Thoracic aorta (tissue), 2 donors: ENCODE measurements at places on chromosomes 1 and 21.

GRCh38 chr21:22191581-22191980, 1193.4 kb downstream of the NCAM2 start:
- no peak for DNase-seq

DNA sequence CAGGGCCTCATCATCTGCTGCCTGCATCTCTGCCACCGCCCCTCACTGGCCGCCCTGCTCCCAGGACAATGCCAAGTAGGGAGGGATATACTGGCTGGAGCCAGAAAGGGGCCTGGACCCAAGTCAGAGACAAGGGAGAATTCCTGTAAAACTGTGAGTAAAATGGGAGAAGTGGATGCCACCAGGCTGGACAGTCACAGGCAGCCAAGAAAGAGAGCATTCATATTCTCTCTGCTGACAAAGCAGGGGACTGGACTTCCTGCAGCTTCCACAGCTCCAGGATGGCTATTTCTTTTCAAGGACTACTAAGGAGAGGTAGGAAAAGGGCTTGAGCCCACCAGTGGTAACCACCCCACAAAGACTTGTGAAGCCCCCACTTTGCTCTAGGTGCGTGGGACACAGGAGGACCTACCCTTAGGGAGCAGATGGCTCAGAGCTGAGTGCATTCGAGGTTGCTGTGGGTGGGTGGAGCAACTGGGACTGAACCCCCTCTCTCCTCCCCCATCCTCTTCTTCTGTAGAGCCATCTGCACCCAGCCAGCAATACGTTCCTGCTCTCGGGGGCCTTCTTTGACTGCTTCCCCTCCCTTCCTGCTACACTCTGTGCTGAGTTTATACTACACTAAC, 57.5 kb downstream of the GLIS1 start:
- no peak for DNase-seq

DNA sequence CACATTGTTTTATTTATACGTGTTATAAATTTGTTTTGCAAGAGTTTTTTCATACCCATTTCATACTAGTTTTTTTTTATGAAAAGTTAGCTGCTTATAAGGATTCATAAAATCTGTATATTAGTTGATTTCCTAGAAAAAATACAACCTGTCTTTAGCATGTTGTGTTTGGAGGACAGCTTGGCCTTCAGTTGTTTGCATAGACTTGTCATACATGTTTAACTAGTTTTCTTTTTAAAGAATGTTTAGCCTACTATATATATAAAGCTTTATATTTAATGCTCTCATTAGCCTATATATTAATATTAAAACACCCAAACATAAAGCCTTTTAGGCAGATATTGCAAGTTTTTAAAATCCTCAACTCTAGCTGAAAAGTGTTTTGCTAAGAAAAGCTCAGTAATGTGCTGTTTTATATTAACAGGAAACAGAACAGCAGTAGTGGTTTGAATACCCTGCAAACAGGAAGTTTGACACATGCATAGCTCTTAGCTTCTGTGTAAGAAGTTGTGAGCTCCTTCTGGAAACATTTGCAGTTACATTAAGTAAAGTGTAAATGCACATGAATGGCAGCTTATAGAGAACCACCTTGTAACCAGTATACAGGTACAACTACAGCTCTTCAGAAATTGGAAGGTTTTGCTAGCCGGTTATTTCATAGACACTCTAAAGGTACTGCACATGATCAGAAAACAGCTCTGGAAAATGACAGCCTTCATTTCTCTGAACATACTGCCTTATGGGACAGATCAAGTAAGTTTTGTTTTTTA, at the start of gene PRKACB:
Gene PRKACB, plus strand, starts transcription at position 476 of the 770 bp plus-strand sequence. Its CDS starts 91 bp downstream, at position 567.
- DNase-seq: no peak

DNA sequence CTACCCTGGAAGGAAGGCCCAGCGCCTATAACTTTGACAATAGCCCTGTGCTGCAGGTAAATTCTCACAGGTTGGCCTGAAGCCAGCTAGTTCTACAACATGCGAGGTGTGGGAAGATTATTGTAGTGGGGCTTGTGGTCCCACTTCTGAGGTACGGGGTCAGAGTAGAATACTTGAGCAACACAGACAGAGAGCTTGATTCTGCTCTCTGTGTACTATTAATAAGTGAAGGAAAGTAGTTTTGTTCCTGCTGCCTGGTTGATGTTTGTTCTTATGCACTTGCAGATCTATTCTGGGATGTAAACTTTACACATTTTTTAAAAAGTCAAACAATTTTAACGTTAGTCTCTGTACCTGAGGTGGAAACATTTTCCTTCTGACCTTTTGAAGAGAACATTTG, 80.4 kb downstream of the LAMC1 start:
- no peak for DNase-seq

GRCh38 chr21:43805275-43805800, 16.0 kb downstream of the RRP1 start:
- DNase-seq: no peak

DNA sequence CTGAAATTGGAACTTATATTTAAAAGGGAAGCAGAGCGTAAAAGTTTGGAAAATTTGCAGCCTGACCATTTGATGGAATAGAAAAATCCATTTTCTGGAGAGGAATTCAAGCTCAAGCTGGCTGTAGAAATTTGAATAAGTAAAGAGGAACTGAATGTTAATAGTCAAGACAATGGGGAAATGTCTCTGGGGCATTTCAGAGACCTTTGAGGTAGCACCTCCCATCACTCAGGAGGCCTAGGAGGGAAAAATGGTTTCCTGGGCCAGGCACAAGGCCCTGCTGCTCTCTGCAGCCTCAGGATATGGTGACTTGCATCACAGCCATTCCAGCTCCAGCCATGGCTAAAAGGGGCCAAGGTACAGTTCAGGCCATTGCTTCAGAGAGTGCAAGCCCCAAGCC, 17.6 kb upstream of the TSHB start:
- DNase-seq: no peak

DNA sequence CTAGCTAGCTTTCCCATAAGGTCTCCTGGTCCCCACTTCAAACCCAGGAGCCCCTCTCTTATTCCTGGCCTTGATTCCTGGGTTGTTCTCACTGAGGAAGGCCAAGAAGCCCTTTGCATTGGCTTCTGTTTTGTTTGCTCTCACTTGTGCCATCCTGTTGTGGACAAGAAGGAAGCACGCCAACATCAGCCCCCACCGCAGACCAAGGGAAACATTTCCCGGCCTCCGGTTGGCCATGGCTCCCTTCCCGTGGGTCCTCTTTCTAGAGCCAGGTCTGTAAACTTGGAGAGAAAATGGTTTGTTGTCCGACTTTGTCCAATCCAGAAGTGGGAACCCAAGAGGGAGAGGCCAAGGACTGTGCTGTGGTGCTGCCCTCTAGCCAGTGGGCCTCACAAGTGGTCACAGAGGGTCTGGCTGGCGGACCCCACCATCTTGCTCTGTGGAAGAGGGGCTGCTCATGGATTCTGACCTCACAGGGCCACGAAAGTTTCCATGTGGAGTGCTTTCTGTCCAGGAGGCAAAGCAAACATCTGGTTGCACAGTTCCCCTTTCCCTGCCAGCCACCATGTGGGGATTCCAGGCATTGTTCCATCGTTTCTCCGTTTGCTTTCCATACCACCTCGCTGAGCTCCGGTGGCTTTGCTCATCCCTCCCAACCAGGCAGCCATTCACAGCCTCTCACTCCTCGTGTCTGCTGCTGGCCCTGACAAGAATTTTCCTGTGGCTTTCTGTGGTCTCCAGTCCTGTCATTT, 18.9 kb upstream of the TENT5C start:
- DNase-seq: no peak

GRCh38 chr1:36622741-36623648, 140.3 kb upstream of the CSF3R start:
- DNase-seq: no peak

GRCh38 chr21:26918323-26919079, 48.4 kb downstream of the ADAMTS5 start:
- DNase-seq: no peak

DNA sequence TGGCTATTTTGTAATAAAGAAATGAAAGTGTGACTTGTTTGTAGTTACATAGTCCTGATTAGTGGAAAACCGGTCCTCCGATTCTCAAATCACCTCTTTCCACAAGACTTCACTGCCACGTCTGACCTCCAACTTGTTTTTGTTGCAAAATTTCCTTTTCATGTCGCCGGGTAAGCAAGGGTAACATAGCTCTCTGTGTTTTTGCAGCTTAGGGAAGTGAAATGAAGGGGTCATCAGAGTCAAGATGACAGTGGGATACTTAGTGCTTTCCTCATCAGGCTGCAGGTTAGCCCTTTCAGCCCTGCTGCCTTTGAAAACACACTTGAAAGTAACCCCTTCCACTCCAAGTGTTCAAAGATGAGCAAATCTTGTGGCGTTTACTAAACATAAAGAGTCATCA, 217.9 kb downstream of the USP25 start:
- DNase-seq: no peak

DNA sequence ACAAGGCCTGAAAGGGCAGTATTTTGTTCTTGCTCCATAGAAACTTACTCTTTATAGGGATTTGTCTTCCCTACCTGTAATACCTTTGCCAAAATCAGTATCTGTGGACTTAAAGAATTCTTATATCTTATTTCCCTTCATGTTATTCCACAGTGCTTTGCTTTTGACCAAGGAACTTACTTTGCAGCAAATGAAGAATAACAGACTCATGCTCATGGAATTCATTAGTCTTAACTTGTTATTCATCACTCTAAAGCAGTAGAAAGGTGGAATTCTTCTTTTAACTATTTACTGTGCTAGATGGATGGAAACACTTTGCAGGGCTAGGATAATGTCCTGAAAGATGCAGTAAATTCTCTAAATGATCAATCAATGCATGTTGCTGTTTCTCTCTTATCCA, 45.9 kb downstream of the DUSP10 start:
- DNase-seq: no peak

- no peak for DNase-seq
These were observed 70.3 kb downstream of the ABCA4 start for GRCh38 chr1:94050675-94051074.

DNA sequence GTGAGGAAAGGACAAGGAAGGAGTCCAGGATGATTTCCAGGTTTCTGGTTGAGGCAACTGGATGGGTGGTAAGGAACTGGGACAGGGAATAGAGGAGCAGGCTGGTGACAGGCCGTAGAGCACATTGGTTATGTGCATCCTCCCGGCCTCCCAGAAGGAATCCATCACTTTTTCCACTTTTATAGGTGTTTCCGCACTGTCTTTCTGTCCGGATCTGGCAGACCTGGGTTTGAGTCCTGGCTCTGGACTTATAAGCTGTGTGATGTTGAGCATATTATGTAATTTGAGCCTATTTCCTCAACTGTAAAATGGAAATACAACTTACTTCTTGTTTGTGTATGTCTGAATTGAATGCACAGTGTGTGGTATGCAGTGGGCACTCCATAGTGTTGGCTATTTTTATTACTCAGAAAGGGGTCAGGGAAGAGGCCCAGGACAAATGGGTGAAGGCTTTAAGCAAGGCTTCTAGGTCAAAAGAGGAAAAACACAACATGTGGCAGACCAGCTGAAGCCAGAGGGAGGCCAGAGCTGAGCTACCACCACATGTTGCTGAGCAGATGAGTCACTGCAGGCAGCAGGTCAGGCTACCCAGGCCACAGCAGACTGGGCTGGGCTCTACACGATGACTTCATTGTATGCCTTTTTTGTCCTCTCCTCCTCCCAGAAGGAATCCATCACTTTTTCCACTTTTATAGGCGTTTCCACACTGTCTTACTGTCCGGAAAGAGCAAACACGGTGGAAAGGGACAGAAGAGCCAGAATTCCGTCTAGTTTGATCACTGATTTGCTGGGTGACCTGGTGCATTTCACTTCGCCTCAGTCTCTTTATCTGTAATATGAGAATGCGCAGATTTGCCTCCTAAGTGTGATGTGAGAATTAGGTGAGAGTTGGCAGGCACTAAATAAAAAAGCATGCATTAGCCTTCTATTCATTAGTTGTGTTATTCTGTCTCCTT, 791 bp upstream of the MAST2 start:
- peak; percentile 70 for DNase-seq

DNA sequence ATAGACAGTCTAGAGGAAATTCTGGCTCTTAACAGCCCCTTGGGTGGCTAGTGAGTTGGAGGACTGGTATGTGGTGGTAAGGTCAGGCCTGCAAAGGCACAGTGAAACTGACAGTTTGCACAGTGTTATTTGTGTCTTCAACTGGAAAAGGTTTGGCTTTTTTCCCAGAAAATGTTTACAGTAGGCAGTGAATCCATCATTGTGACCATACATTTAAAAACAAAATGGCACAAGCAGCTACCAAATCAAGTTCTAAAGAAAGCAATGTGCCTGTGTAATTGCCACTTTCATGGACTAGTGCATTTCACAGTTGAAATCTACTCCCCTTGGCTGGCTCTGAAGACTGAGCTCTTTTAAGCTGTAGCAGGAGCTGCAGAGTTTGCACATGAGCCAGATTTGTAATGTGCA, 24.8 kb downstream of the ATPAF1 start:
- DNase-seq: no peak

GRCh38 chr1:244712669-244713068, 59.7 kb downstream of the DESI2 start:
- DNase-seq: no peak

DNA sequence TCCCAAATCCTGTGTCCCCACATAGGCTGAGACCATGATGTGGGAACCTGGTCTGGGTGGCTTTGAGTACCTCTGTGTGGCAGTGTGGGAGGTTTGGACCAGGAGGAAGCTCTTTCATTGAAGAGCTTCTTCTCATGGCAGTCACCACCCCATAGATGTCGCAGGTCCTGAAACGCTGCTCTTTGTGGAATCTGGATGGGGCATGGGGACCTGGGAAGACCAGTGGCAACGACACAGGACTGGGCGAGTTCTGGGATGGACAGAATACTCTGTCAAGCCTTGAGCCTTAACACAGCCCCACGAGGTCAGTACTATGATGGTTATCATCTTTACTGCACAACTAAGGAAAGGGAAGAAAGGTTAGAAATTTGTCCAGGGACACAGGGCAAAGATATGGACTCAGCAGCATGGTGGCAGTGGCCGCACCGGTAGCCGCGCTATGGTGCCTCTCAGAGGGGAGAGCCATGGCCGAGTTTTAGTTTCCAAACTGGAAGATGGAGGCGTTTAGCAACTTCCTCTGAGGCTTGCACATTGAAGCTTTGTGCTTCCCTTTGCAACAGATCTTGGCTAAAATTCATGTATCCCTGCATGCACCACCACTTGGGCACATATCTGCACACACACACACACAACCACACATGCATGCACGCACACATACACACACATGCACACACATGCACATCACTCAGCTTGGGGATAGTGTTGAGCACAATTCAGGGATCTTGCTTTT, 117.7 kb upstream of the C1orf174 start:
- no peak for DNase-seq
